ENCODE measurements at places on chromosomes 16 and 17.
A peak's percentile ranks its signal among the peaks of the same experiment; 100 is the strongest.

GRCh38 chr17:57404073-57404472 is 147.8 kb downstream of the MSI2 start:
- DNase-seq: no peak

DNA sequence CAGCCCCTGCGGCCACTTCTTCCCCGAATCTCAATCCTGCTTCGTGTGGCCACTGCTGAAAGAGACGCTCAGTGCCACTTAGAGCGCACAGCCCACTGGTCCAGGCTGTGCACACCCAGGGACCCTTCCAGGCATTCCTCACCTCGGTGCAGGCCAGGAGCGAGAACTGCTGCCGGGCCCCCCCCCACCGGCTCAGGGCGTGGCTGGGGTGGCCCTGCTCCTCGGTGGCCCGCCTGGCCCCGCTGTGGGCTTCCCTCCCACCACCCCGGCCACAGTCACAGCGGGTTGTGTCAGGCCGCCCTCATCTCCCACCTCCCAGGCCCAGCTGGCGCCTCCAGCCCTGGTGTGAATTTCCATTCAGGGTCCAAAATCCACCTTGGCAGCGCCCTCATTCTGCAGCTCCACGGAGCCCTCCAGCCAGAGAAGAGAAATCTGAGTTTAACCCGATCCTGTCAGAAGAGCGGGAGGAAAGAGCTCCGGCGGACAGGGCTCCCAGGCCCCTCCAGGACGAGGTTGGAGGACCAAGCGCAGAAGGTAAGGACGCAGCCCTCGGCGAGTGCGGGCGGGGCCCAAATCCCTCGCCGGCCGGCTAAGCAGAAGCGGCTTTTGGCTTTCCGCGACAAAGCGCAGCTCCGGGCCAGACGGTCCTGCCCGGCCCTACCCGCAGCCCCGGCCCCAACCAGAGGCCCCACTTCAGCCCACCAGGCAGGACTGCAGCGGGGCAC is 12.0 kb downstream of the TBC1D16 start:
- DNase-seq: peak; percentile 64

- no peak for DNase-seq
These were observed 311.4 kb upstream of the GOT2 start for GRCh38 chr16:59045501-59045900.

DNA sequence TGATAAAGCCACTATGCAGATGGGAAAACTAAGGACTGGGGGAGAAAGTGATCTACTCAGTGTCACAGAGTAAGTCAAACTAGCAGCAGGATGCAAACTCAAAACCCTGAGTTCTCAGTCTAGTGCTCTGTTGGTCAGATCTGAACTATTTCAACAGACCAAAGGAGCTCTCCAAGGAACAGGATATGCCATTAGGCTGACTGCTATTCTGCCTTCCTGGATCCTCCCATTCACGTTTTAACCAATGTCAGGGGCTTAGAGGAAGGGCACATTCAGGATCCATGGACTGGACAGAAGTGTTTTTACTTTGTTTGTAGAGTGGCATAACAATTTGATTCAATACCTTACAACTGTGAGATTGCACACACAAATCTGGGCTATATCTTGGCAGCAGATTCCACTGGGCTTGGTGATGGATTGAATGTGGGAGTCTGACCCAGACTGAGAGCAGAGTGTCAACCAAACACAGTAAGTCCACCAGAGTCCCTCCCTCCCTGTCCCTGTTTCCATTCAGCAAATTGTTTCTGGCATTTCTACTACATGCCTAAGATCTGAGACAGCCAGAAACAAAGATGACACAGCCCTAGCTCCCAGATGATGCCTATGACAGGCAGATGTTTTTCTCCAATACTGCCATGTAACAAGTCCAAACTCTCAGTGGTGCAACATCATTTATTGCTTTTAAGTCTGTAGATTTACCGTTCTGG is 337.8 kb upstream of the CDH5 start:
- no peak for DNase-seq

DNA sequence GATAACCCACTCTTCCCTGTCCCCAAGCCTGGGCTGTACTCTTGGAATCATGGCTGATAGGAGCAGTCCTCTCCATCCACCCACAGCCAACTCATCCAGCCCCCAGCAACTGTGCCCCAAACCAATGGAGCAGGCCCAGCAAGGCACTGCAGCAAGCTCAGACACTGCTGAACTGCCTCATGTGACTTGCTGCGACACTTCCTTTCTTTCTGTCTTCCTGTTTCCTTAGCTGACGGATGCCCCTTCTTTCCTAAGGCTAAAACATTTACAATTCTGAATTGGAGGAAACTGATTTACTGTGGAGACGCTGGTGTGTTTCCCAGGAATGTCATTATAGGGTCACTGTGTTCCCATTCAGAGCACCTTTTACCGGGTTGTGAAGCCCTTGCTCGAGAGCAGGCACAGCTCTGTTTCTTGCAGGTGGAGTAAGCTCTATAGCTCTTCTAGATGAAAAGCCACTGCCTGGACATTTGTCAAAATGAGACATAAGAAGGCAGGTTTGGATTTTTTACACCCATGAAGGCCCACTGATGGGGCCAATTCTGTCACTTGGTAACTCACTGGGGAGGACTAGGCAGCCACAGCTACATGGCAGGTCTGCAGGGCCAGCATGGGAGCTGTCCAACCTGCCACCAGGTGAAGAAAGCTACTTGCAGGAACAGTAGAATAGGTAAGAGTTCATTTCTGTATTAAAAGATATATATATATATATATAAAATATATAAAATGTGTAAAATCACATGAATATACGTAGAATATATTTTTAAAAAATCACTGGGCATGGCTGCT is 27.4 kb downstream of the TMEM11 start:
- no peak for DNase-seq

- no peak for DNase-seq
These were observed 47.1 kb downstream of the VMP1 start for GRCh38 chr17:59754552-59754951.

GRCh38 chr17:10827898-10828552 is 9.9 kb downstream of the PIRT start:
- DNase-seq: no peak

DNA sequence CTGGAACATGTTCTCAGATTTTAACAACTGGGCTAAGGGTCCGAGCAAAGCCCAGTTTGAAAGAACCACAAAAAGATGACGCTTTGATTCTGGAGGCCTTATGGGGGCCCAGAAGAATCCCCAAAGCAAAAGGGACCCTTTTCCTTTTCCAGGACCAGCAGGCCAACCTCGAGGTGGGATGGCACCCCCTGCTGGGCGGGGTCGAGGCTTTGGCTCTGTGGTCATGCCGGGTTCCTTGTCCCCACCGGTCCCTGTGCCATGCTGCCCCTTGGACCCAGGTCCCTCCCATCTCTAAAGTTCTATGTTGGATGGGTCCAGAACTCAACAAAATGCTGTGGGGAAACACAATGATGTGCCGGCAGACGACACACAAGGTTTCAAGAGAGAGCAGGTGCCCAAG is 30.9 kb downstream of the TMEM204 start:
- DNase-seq: no peak

GRCh38 chr16:69402439-69402838 is 16.6 kb upstream of the TERF2 start:
- no peak for DNase-seq

DNA sequence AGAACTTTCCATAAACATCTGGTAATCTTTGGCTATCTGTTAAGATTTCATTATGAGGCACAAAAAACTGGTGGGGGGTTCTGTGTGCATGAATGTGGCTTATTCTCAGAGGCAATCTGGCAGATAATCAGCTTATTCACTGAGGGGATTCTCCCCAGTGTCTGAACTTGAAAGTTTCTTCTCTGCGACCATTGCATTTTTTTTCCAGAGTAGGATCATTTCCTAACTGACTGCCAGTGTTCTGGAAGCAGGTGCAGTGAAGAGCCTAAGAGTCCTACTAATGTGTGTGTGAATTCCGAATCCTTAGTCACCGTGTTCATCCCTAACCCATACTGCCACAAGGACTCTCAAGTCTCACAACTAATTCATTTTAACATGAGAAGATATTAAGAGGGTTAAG is 64.9 kb upstream of the LRRC37A3 start:
- DNase-seq: no peak

- no peak for DNase-seq
These were observed 853.4 kb downstream of the KCNJ2 start for GRCh38 chr17:71022758-71023157.

- no peak for DNase-seq
These were observed 711 bp upstream of the CANT1 start for GRCh38 chr17:79010304-79010646.

GRCh38 chr16:57264950-57265371 is 19.5 kb downstream of the PLLP start:
- DNase-seq: no peak

DNA sequence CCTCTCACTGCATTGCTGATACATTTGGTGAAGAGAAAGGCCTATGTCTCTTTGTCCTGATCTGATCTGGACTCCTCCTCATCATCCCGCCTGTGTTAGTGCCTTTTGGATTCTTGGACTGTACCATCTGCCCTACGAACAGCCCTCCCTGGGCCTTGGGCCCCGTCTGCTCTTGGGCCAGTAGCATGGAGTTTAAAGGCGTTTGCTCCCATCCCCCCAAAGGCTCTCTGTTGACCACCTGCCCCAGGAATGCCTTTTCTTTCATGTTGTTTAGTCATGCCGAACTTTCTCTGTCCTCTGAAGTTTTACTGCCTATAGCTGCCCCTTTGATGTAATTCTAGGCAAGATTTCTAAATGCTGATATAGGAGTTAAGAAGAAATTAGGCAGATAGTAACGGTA is 30.9 kb upstream of the MEAK7 start:
- DNase-seq: no peak

DNA sequence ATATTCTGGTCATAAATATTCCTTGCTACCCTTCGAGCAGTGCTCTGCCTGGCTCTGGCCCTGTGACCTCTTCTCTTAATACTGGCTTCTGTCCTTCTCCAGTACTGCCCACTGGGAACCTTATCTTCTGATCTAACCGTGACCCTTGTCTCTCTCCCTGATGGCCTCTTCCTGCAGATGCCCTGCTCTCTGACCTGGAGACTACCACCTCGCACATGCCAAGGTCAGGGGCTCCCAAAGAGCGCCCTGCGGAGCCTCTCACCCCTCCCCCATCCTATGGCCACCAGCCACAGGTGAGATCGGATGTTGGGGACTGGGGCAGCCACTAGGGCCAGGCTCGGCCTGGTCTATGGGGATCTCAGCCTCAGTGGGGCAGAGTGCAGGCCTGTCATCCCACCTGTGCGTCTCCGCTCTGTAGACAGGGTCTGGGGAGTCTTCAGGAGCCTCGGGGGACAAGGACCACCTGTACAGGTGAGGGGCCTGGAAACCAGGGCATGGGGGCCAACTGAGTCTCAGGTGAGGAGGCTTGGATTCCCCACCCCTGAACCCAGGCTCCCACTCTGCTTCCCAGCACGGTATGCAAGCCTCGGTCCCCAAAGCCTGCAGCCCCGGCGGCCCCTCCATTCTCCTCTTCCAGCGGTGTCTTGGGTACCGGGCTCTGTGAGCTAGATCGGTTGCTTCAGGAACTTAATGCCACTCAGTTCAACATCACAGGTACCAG is 1.5 kb downstream of the TGFB1I1 start:
- no peak for DNase-seq

DNA sequence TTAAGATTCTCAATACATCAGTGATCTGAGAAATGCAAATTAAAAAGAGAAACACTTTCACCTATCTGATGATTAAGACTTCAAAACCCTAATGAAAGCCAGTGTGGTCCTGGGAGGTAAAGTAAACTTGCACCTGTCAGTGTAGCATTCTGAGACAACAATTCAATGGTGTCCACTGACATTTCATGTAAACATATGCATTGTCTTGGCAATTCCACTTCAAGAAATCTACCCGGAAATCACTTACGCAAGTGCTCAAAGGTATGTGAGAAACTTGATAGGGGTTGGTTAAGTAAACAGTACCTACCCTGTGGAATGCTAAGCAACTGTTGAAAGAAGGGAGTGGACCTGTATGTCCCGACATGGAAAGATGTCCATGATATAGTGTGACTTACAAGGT is 2.1 kb downstream of the ST6GALNAC1 start:
- DNase-seq: no peak

DNA sequence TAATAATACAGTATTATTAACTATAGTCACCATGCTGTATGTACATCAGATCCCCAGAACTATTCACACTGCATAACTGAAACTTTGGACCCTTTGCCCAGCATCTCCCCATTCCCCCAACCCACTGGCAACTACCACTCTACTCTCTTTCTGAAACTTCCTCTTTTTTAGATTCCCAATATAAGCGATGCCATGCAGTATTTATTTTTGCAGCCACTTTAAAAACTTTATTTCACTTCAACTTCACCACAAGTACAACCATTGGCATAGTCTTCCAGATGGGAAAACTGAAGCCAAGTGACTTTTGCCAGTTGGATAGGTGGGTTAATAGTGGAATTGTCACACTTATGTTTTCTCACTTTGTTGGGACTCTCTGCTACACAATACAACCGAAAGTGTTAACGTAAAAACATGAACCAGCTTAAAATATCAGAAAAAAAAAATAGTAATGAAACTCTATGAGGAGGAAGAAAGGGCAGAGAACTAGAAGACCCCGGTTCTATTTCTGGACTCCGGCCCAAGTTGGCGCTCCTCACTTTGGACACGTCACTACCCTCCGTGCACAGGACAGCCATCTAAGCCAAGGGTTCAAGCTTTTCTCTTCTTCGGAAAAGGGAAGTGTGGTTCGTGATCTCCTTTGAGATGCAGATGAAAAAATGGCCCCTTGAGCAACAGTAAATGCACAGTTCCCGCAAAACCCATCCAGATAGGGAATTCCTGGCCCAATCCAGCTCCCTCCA is 743 bp downstream of the SHCBP1 start:
- no peak for DNase-seq

DNA sequence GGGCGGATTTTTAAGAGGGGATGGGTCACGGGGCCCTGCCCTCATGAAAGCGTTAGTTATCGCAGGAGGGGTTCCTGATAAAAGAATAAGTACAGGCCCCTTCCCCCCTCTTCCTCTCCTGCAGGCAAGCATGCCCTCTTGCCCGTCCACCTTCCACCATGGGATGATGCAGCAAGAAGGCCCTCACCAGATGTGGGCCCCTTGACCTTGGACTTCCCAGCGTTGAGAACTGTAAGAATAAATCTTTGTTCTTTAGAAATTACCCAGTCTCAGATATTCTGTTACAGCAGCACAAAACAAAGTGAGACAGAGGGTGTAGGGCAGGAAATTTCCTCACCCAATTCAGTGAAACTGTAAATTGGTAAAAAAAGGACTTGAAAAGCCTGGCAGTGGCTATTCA is 27.8 kb upstream of the LCMT1 start:
- peak; percentile 27 for DNase-seq

DNA sequence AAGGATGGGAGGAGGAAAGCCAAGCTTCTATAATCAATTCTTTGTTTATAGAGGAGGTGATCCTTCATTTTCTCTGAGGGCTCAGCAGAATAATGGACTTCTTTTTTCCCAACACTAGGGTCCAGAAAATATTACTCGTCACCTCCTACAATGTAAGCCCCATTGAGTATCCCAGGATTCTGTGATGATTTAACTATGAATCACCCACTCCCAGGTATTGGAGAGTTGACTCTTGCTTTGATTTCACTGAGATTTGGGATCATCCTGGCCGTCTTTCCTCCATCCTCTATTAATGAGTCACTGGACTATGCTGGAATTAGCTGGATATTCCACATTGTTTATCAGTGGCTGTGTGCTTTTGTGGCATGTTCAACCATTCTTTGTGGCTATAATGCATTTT is 452.0 kb downstream of the NPIPA7 start:
- no peak for DNase-seq

All from posterior cingulate gyrus (tissue), 11 donors.